ENCODE measurements at places on chromosomes 4 and X. TPM values are rescaled to one million over a fixed set of nuclear protein-coding genes. Genes with fewer than 3 reads are reported as not detected.

- H3K36me3 ChIP-seq = no peaks in the 10 kb centered on the region
- no peak for DNase-seq
- H3K27ac ChIP-seq = no peak overlapping the region
- H3K27me3 ChIP-seq = no peaks in the 10 kb centered on the region
- H3K4me1 ChIP-seq = no peaks in the 10 kb centered on the region
- no peak overlapping the region for H3K4me3 ChIP-seq
Measured at GRCh38 chrX:32599156-32599555, 612.2 kb downstream of the DMD start.

Gene UCP1
- not detected for total RNA-seq

GRCh38 chr4:101237773-101238172 is 109.6 kb downstream of the PPP3CA start:
- no peaks in the 10 kb centered on the region for H3K27me3 ChIP-seq
- no peak overlapping the region for H3K4me3 ChIP-seq
- H3K4me1 ChIP-seq = peaks cover 23% of the 10 kb centered on the region
- H3K27ac ChIP-seq = no peak overlapping the region

Gene PALLD
- 16.7 TPM for total RNA-seq

GRCh38 chr4:52659722-52660261 is 691 bp upstream of the USP46 start:
- H3K4me1 ChIP-seq = peaks cover 20% of the 10 kb centered on the region
- H3K27ac ChIP-seq = peak overlapping the region; percentile 71
- peak overlapping the region; percentile 77 for H3K4me3 ChIP-seq
- peaks cover 5% of the 10 kb centered on the region for H3K36me3 ChIP-seq

DNA sequence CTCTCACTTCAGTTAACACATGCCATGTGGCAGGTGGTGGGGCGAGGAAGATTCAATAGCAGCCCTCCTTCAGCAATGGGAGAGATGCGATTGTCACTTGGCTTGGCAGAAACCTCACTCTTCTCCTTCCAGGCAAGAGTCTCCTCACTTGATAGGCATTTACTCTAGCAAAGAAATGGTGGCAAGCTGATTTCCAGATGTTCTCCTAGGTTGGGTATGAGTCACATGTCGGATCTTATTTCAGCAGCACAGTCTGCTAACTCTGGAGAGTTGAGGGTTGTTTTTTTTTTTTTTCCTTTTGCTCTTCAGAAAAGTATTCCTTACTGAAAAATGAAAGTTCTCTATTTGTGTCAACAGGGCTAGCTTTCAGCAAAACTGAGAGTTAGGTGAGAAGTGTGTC is 119.5 kb upstream of the CHRDL1 start:
- H3K4me1 ChIP-seq = no peaks in the 10 kb centered on the region
- H3K4me3 ChIP-seq = no peak overlapping the region
- no peak for DNase-seq
- H3K27me3 ChIP-seq = peaks cover 38% of the 10 kb centered on the region
- no peaks in the 10 kb centered on the region for H3K36me3 ChIP-seq
- H3K27ac ChIP-seq = no peak overlapping the region

Gene EMCN
- not detected for total RNA-seq

DNA sequence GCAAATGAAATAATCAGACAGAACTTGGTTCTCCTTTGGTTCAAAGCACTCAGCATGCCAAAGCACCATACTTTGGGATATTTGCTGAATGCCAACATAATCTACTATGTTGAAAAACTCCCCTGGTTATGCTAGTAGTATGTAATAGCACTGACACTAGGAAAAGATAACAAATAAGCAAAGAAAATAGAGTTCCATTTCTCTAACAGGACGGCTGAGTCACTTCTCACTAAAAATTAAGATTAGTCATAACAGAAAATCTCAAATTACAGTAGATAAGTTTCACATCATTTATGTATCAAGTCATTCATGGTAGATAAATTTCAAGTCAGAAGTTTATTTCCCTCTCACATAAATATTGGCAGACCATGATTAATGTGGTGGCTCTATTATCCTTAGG is 17.9 kb downstream of the PDHA2 start:
- no peaks in the 10 kb centered on the region for H3K36me3 ChIP-seq
- H3K27ac ChIP-seq = no peak overlapping the region
- H3K4me3 ChIP-seq = no peak overlapping the region

- H3K27ac ChIP-seq = no peak overlapping the region
- no peaks in the 10 kb centered on the region for H3K36me3 ChIP-seq
- H3K27me3 ChIP-seq = no peaks in the 10 kb centered on the region
- H3K4me1 ChIP-seq = no peaks in the 10 kb centered on the region
- no peak overlapping the region for H3K4me3 ChIP-seq
Measured at GRCh38 chrX:64536736-64537135, 141.5 kb upstream of the MTMR8 start.

GRCh38 chrX:41664908-41665307 is 23.9 kb upstream of the GPR34 start:
- peaks cover 1% of the 10 kb centered on the region for H3K36me3 ChIP-seq
- peak overlapping the region; percentile 92 for H3K27ac ChIP-seq
- H3K4me3 ChIP-seq = peak overlapping the region; percentile 75

DNA sequence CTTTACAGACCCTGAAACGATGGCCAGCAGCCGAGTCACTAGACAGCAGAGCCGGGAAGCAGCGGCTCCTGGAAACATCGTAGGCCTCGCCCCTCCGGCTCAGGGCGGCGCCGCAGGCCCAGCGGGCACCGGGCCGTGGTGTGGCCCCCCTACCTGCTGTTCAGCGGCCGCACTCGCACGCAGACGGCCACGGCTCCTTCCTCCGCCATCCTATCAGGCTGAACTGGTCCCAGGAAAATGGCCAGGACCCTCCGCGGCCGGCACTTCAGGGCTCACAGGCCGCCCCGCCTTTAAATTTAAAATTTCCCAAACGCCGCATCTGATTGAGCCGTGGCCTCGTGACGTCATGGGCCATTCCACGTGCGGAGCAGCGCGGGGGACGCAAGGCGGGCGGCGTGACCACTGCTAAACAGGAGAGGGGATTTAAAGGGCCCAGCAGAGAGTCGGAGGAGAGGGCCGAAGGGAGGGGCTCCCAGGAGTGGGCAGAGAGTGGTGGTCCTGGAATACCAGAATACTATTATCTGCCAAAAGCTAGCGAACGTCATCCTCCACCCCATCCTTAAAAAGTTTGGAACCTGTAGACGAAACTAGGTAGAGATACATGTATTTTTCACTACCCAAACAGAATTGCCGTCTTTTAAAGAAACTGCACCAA is at the start of gene CENPE:
TSS of gene CENPE (minus strand) at position 233 of the 655 bp plus-strand sequence. CDS start at position 209, 24 bp downstream.
- peak within 1 kb of the TSS; percentile 93 for H3K27ac ChIP-seq
- peak; percentile 88 for DNase-seq
- H3K27me3 ChIP-seq = peaks cover 16% of the 10 kb centered on the region
- peaks cover 7% of the 10 kb centered on the region for H3K36me3 ChIP-seq

DNA sequence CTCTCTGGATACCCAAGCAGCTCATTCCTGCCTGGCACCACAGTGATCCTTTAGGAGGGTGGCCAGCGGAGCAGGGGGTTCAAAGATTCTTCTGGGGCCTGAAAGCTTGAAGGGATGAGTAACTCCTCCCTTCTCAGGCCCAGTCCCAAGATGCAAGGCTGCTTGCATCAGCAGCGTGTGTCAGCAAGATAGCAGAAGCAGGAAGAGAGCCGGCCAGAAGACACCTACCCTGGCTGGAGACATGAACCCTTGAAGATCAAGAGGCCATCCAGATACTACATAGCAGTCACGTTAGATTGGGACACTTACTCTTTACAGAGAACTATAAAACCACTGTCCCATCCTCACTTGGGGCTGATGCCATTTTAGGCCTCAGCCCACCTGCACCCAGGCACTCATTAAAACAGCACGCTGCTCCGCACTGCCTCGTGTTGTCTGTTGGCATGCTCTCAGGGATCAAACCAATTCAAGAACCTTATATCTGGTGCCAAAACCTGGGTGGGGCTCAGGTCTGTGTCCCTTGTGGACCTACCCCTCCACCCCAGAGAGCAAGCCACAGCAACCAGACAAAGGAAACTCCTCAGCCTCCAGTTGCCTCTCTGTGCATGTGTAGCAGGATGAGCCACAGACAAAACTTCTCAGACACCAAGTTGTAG is 6.5 kb downstream of the UGT2B17 start:
- no peak overlapping the region for H3K4me3 ChIP-seq
- no peak for DNase-seq
- no peak overlapping the region for H3K27ac ChIP-seq
- no peaks in the 10 kb centered on the region for H3K27me3 ChIP-seq
- H3K36me3 ChIP-seq = no peaks in the 10 kb centered on the region

DNA sequence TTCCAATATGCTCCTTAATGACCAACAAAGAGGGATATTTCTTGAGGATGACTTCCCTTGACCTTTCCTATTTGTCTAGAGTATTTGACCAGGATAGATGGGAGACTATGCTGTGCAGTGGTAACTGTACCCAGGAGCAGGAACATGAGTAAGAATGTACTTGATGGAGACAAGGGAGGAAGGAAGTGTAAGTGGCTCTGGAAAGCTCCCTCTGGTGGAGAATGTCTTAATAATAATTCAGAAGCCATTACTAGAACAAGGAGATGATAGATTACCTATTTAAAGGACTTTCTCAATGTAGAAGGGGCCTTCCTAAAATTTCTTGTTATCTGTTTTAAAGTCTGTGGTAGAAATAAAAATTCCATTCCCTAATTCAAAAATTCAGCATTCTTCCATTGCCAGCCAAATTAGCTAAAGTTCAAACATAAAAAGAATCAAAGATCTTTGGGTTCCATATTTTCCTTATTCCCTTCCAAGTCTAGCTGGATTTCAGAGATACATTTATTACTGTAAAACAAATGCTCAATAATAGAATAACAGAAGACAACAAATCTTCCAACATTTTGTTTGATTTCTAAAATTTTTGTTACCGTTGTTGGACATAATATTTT is 83.8 kb downstream of the GRID2 start:
- no peaks in the 10 kb centered on the region for H3K4me1 ChIP-seq
- no peak overlapping the region for H3K27ac ChIP-seq
- no peak for DNase-seq
- no peaks in the 10 kb centered on the region for H3K27me3 ChIP-seq
- no peaks in the 10 kb centered on the region for H3K36me3 ChIP-seq

DNA sequence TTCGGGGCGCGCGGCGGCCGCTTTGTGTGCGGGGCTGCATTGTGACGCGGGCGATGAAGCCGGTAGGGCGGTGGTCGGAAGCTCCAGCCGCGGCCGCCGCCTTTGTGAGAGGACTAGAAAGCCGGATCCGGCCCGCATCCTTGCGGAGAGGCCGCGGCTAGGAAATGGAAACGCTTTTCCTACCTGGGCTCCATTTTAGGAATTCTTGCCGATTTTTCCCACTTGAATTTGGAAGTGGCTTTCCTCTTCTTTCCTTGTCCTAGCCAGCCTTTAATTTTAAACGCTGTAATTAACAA is 708 bp downstream of the TMSB4X start:
- no peak for DNase-seq
- H3K36me3 ChIP-seq = peaks cover 37% of the 10 kb centered on the region
- H3K4me3 ChIP-seq = peak overlapping the region; percentile 93
- peak overlapping the region; percentile 99 for H3K27ac ChIP-seq

DNA sequence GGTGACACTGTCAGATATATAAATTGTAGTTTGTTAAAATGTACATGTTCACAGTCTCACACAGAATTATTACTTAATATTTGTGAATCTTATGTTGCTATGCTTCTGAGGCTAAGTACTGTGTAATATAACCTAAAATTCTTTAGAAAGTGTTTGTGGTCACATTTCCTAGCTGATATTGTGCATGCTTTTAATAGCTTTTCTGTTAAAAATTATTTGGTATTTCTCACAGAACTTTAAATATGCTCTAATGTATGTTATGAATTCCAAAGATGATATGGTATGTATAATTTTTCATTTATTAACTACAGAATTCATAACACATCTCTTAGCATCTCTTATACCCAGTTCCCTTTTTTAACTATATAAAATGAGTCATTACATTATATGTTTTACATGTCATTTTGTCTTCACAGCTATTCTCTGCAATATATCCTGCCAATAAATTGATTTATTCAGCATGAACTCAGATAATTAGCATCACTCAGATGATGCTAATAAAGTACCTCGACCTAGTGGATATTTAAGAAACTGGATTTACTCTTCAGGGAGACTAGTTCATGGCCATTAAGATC is 9.3 kb downstream of the PTPN13 start:
- H3K27ac ChIP-seq = no peak overlapping the region
- H3K4me3 ChIP-seq = no peak overlapping the region
- H3K36me3 ChIP-seq = no peaks in the 10 kb centered on the region
- H3K27me3 ChIP-seq = peaks cover 5% of the 10 kb centered on the region

DNA sequence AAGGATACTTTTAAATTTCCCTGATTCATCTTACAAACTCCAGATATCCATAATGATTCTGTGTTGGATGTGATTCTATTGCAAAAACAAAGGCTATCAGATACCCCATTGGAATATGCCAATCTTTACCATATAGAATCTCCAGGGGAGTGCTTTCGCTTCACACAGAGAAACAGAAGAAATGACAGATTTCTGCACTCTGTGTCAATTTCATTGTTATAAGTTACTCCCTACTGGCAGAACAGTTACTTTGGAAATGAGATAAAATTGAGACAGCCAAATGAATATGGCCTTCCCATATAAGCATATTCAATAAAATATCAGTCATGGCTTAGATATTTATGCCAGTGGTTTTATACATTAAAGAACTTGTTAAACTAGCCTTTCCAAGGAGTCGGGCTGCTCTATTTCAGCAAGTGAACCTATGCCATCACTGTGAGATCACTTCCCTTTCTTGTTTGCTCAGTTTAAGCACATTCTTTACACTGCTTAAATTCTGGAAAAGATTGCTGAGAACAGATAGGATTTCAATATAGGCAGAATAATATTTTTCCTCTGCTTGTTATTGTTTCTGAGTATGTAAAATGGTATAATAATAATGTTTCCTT is 127.5 kb upstream of the ANXA10 start:
- H3K4me1 ChIP-seq = no peaks in the 10 kb centered on the region
- no peak overlapping the region for H3K27ac ChIP-seq
- no peak for DNase-seq
- no peak overlapping the region for H3K4me3 ChIP-seq
- no peaks in the 10 kb centered on the region for H3K27me3 ChIP-seq

- no peak overlapping the region for H3K27ac ChIP-seq
- no peak overlapping the region for H3K4me3 ChIP-seq
- DNase-seq = no peak
- no peaks in the 10 kb centered on the region for H3K4me1 ChIP-seq
- peaks cover 21% of the 10 kb centered on the region for H3K27me3 ChIP-seq
Measured at GRCh38 chr4:8821151-8821950, 50.3 kb downstream of the HMX1 start.

DNA sequence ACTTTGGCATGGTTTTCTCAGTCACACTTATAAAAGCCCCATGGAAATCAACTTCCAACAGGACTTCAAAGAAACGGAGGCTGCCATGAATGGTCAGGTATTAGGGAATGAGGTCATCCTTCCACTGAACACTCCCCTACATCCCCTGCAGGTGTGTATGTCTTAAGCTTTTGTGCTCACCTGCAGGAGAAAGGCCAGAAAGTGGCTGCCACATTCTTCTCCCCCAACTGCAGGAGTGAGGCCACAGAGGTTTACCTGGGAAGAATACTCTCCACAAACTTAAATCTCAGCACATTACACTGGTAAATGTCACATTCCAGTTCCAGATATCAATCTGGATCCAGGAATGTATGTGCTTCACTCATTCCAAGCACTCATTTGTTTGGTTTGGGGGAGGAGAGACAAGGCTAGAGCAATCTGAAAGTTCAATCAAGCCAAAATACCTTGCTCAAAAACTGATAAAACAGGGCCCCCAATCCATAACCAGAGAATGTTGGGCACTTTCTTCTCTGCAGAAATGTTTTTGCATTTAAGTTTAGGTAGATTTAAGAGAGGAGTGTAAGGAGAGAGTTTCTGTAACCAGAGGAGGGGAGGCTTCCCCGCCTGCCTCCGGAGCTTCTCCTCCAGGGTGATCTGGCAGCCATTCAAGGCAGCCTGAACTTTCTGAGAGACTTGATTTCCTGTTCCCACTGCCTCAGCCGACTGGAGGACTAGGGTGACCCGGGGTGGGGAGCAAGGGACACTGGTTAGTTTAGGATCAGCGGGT is 15.4 kb downstream of the FAM9C start:
- H3K4me3 ChIP-seq = peak overlapping the region; percentile 16
- H3K36me3 ChIP-seq = no peaks in the 10 kb centered on the region
- peak overlapping the region; percentile 90 for H3K27ac ChIP-seq
- DNase-seq = no peak
- H3K4me1 ChIP-seq = peaks cover 65% of the 10 kb centered on the region
